ENCODE measurements at places on chromosomes 5 and 9.

DNA sequence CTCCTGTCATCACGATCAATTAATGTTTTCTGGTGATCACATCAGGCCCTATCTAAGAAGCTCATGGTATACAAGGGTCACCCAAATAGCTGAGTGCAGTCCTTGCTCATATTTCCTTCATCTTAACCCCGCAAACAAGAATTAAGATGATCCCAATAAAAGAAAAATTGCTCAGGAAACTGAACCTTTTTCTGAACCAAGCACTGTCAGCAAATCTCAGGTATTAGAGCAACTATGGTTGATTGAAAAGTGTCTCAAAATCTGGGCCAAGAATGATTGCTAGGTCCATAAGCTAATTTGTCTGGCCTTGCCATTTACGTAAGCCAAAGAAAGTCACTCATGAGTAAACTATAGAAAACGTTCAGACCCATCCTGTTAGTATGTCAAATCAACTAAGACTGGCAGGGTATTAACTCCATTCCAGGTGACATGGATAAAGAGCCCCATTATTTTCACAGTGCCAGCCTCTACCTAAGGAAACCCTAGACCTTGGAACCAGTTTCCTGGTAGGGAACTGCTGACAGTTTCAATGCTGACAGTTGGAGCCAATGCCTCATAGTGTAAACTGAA, 209.3 kb downstream of the DEPDC1B start:
- DNase-seq, result no peak

DNA sequence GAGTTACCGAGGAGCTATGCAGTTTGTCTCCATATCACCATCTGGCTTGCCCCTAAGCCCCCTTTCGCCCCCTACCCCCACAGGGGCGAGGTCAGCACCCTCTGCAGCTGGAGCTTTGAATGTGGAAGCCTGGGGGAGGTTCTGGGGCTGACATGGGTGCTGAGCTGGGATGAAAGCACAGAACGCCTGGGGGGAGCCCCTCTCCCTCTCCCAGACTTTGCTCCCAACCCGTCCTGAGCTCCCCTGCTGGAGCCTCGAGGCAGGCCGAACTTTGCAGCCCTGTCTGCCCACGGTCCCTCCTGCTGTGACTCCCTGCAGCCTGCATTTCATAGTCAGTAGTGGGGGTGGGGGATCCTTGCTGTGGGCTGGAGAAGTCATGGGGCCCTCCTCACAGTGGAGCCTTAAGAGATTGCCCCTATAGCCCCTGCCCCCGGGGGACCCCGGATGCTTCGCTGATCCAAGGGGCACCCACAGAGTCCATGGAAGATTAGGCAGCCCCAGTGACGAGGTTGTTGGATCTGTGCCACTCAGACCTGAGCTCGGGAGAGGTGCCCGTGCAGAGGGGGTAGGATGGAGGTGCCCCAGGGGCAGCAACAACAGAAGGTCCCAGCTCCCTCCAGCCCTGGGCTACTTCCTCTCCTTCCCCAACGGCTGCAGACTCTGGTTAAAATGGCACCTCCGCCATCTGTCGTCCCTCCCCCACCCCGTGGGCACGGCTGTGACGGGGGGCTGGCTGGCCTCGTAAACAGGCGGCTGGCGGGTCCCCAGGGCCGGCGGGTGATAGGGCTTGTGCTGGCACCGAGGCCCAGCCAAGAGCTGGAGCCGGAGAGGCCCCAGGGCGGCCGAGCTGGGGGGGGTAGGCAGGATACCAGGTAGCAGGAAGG, 162.0 kb downstream of the C9orf50 start:
- peak; percentile 44 for DNase-seq

DNA sequence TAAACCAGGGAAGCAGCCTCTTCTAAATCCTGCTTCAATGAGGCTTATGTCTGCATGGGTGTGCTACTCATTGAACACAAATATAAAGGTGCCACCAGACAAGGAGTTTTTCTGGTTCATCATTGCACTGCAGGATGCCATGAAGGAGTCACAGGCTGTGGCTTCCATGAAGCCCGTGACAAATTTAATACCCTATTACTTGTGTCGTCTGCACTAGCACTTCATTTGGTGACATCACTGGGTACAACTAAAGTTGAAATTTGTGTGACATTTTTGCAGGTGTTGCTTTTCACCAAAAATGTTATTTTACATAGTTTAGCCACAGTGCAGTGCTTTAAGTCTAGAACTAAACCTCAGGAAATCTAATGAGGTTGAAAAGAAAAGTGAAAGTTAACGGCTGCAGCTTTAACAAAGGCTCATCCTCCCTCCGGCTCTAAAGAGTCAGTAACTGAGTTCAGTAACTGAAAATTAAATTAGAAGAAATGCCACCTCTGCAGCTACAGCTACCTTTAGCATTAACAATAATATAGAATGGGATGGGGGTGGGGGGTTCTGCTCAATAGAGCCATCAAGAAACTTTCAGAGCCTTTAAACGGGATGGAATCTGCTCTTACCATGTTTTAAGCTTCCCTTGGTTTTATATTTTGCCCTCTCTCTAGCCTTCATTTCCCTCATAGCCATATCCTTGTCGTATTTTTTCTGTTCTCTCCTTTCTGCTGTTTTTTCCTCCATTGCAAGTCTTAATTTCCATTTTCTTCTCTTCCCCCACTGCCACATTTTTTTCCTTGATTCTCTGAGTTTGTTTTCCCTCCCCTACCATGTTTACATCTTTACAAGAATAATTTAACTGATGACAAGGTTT, 233.8 kb upstream of the TMEM161B start:
- no peak for DNase-seq

DNA sequence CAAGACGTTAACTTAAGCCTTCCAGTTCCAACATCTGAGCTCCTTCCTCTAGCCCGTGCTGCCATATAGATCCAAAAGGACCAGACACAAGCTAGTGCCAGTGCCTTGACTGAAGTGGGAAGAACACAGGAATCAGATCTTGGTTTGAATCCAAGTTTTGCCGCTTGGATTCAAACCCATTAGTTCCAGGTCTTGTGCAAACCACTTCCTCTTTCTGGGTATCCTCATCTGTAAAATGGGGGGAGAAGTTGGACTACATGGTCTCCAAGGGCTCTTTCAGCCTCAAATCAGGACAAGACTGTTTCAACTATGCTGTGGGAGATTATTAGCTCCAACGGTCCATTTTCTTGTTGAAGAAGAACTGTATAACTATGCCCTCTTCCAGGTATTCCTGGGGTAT, 32.6 kb downstream of the TTLL11 start:
- DNase-seq, result no peak

- DNase-seq, result no peak
Observed at GRCh38 chr5:139340051-139340450, 1.6 kb upstream of the PAIP2 start.

DNA sequence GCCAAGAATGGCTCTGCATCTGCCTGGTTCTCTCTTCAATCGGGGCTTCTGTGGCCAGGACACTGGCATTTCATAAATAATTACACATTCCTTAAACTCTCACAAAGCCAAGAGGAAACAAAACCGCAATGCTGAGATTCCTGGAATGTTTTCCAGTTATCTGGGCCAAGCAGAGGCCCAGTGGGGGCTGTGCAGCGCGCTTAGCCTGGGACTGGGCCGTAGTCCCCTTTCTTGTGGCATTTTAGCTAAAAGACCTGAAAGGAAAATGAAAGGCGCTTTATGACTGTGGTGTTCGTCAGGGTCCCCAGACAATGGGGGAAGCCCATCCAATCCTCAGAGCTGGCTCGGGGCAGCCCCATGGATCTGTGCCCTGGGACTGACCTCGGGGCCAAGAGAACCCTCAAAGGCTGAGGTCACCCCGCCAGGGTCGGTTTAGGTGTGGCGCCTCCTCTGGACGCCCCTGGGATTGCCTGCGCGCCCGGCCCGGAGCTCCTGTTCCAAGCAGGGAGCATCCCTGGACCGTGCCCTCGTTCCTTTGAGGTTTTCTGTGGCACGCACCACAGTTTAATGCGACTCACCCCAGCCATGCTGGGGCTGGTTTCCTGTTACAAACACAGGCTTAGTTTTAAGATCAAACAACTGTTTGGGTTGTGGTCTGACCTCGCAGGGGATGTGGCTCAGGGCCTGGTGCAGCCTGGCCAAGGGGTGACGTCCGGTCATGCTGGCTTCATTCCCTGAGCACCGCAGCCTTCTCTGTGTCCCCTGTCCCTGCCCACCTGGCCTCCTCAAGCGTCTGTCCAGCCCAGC, 51.5 kb upstream of the NKD2 start:
- no peak for DNase-seq

DNA sequence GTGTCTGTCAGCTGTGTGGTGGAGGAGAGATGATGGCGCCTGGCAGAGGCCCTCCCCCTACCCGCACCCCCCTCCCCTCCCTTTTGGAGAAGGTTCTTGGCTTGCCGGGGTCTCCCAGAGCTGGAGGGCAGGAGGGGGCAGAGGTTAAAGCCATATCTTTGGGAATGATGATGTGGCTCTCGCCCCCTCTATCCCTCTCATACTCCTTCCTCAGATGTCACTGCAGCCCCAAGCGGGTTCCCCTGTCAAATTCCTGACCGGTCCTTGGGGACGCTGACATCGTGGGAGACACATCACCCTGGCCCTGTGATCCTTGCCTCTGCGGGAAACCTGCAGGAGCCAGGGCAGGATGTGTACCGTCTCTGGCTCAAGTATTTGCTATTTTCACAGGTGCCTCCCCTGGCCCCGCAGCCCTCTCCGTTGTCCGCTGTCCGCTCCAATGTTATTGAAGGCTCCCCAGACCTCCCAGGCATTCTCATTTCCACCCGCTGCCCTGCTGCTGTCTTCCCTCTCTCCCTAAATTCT, 109.5 kb downstream of the FOXD1 start:
- no peak for DNase-seq

- DNase-seq, result no peak
Observed at GRCh38 chr5:125965577-125965976, 457.6 kb upstream of the GRAMD2B start.

DNA sequence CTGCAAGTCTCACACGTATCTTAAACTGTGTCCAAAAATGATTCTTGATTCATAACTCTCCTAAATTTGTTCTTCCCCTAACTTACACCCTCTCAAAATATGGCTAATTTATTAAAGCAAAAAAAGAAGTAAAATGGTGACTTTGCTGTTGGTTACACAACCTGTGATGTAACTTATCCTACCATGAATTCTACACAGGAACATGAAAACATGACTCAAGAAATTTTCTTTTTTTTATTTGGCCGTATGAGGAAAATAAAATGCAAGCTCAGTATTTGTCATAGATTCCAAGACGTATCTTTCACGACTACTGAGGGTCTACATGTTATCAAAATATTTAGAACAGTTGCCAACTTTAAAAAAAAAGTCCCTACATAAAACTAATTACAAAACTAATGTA, 9.2 kb downstream of the LIFR start:
- no peak for DNase-seq

GRCh38 chr5:156824241-156824640, 25.9 kb upstream of the PPP1R2B start:
- DNase-seq, result no peak

DNA sequence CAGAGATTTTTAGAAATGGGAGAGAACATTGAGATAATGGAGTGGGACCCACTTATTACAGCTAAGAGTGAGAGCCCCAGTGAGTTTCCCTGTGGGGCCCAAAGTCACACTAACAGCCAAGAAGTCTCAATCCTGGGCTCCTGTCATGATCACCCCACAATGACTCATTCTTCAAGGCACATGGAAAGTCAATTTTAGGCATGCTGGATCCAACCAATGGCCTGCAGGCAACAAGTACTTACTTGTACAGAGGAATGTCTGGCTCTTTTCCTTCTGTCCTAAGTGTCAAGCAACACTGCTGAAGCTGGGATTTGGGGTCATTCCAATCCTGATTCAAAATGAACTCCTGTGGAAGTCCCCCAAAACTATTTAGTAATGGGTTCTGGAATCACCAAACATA, 123.1 kb downstream of the DROSHA start:
- DNase-seq, result no peak

- no peak for DNase-seq
Observed at GRCh38 chr5:35990941-35991611, at the start of gene UGT3A1. Gene UGT3A1 (minus strand): TSS chr5:35991390. CDS start chr5:35991240, 150 bp downstream.

GRCh38 chr9:27602142-27602861, 29.0 kb upstream of the C9orf72 start:
- DNase-seq, result no peak

DNA sequence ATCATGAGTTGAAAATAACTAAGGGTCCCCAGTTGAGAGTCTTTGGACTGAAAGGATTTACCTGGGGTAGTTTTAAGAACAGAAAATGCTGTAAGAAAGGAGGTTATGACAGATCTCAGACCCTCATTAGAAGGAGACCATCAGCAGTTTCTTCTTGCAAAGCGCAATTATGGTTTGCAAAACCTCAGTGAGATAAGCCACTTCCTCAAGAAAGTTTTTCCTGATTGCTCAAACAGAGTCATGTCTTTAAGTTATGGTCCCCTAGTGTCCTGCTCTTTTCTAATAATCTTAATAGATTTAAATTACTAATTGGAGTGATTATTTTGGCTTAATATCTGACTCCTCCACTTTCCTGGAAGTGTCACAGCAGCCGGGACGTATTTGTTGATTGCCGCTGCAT, 293.2 kb upstream of the KLF4 start:
- no peak for DNase-seq

DNA sequence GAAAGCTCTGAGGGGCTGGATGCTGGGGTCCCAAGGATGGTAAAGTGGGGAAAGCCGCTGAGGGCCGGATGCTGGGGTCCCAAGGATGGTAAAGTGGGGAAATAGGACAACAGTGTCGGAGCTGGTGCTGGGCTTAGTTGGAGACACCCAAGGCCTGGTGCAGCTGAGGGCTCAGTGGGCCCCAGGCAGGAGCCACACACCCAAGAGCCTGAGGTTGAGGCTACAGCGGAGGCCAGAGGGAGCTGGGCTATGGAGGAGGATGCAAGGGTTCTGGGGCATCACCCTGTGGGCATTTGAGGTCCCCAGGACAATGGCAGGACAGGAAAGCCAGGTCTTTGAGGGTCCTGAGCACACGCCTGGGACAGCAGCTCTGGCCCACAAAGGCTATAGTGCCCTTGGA, 19.1 kb upstream of the SLC9A3 start:
- DNase-seq, result no peak

Data from stimulated activated CD4-positive, alpha-beta T cell treated with anti-CD3 and anti-CD28 coated beads, Interleukin-2, amount 100 ng/mL, for 24 hours (primary cell).